Activated CD4-positive, alpha-beta memory T cell treated with anti-CD3 and anti-CD28 coated beads, Interleukin-2, amount 10 ng/mL, durations not matched to agents 7 days and 5 days (primary cell): ENCODE measurements at places on chromosomes 13 and 19. TPM values are rescaled to one million over a fixed set of nuclear protein-coding genes. Genes with fewer than 3 reads are reported as not detected.

Gene TICAM1
- total RNA-seq: 25.9 TPM

Gene CYP2A7
- total RNA-seq: not detected

Gene ZNF528
- total RNA-seq: 11.7 TPM

DNA sequence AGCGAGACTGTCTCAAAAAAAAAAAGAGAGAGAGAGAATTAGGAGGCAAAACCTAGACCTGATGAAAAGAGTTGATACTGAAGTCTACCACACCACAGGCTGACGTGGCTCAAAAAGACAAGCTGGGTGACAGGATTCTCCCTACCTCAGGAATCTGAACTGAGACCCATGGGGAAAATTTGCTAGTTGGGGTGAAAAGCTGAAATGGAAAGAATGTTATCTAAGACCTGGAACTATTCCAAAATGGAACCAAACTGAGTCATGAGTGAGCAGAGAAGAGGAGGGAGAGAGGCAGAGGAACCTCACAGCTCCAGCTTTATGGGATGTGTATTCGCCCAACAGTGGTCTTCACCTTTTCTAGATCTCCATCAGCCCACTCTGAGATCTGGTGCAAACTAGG, 11.7 kb downstream of the SMG9 start:
- DNase-seq: no peak

- DNase-seq: no peak
Measured at GRCh38 chr13:90238413-90238812, 1109.1 kb upstream of the MIR17HG start.
